ENCODE measurements at places on chromosomes 16 and 17.

DNA sequence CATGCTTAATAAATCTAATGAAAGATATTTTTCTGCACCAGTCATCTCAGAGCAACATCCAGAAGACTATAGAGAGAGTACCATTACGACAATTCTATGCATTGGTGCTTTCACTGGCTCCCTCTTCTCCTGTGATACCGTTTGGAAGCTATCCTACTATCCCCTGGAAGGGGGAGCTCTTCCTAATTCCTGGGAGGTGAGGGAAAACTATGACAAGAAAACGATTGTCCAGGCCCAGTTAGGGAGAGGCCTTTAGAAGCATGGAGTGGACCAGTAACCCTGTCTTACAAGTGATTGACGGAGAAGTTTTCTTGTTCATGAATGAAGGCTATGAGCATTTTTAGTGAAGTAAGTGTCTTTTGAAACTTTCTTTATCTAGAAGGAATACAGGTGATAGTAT is 150.2 kb downstream of the TANC2 start:
- no peak for DNase-seq

- DNase-seq, result no peak
Observed at GRCh38 chr17:81659038-81659437, 2.7 kb upstream of the PDE6G start.

DNA sequence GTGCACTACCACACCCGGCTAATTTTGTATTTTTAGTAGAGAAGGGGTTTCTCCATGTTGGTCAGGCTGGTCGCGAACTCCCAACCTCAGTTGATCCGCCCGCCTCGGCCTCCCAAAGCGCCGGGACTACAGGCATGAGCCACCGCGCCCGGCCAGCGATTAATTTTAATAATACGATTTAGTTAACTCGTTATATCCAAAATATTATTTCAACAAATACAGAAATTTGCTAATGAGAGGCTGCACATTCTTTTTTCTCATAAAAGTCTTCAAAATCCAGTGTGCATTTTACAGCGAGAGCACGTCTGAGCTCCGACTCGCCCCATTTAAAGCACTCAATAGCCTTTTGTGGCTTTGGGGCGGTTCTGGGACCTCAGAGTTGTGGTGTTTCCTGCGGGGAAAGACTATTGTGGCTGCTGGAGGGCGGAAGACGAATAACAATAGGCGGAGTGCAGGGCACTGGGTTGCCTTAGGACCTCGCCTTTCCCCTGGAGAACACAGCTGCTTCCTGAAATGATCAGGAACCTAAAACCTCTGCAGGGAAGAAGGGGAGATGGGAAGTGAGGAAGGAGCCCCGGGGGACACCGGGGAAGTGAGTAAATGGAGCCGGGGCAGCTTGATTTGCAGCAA is 2.9 kb upstream of the ZSCAN10 start:
- no peak for DNase-seq

GRCh38 chr17:57956291-57957119 is 1.3 kb upstream of the CUEDC1 start:
- peak; percentile 30 for DNase-seq

GRCh38 chr16:30838876-30839471 is 52.0 kb upstream of the ZNF629 start:
- DNase-seq, result no peak

DNA sequence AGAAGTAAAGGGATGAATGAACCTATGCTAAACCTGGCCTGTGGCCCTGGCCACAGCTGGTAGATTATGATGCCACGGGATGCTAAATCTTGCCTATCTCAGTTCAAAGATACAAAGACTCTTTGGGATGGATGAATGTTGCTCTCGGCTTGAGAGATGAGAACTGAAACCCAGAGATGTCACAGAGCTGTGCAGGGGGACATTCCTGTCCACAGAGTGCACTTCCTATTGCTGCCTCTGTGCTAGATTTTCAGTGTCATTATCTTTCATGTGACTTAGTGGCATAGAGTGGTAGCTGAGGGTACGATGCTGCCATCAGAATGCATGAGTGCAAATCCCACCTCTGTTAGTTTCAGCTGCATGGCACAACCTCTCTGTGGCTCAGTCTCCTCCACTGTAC is 2.3 kb upstream of the MT1M start:
- no peak for DNase-seq

GRCh38 chr17:56592487-56593085 is 913 bp upstream of the NOG start:
- DNase-seq, result peak; percentile 59

- DNase-seq, result no peak
Observed at GRCh38 chr16:23025692-23026307, 123.5 kb downstream of the USP31 start.

- no peak for DNase-seq
Observed at GRCh38 chr16:6846452-6846851, 486.2 kb upstream of the RBFOX1 start.

GRCh38 chr16:2925951-2926649 is 14.4 kb downstream of the FLYWCH1 start:
- DNase-seq, result no peak

DNA sequence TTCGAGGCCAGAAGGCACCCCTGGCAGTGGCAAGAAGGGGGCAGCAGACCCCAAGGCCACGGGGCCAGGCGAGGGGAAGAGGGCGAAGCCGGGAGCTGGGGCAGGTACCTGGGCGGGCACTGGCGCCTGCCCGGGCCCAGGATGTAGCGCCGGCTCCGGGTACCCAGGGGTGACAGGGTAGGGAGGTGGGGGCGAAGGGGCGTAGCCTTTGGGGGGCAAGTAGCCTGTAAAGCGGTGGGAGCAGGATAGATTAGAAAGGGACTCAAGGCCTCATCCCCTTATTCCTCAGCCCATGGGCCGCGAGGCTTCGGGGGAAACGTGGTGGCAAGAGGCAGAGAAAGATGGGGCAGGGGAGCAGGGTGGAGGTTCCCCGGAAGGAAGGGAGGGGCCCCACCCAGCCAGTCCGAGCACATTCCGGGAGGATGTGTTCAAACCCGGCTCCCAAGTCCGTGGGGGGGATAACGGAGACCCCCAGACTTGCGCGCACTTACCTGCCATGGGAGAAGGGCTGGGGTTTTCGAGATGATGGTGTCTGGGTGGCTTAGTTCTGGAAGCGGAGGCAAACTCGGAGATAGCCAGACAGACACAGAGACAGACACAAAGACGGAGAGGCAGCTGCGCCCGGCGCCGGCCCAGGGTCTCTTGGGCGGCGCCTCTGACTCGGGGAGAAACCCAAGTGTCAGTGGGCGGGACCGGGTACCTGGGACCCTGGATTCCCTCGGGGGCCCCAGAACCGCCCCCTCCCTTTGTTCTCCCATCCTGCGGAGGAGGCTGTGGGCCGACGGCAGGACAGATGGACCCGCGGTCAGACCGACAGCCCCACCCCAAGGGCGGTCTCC is 493 bp downstream of the PLSCR3 start:
- DNase-seq, result peak; percentile 51

DNA sequence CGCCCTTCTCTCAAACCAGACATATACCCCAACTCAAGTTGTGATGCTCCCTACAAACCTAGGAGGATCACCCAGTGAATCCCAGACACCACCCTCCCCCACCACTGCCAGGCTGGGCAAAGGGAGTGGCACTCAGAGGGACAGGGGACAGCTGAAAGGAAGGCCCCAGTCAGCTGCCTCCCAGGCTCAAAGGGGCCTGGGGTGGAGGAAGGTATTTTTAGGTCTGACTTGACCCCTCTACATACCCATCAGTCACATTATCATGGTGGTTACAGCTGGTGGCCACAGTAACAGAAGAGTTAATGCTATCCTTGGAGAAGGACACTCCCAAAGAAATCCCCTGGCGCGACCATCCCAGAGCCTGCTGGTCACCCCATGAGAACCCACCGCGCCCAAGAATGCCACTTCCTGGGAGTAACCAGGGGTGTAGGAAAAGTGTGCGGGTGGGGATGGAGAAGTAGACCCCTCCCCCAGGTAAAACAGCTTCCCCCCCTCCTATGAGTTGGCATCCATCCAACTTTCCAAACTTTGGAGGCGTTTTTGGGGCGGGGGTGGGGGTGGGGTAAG is 1.1 kb downstream of the CACNB1 start:
- DNase-seq, result no peak

Data from stimulated activated CD4-positive, alpha-beta T cell treated with anti-CD3 and anti-CD28 coated beads, Interleukin-1b, Interleukin-23, amount 100 ng/mL, for 48 hours (primary cell).